ENCODE measurements at places on chromosomes 4 and X.

GRCh38 chr4:33086331-33086925 is 2366.3 kb downstream of the PCDH7 start:
- no peak for DNase-seq

- DNase-seq, result peak; percentile 88
Observed at GRCh38 chrX:47523297-47523696, 37.7 kb upstream of the ARAF start.

- DNase-seq, result no peak
Observed at GRCh38 chr4:178395798-178396197, 953.6 kb upstream of the AGA start.

DNA sequence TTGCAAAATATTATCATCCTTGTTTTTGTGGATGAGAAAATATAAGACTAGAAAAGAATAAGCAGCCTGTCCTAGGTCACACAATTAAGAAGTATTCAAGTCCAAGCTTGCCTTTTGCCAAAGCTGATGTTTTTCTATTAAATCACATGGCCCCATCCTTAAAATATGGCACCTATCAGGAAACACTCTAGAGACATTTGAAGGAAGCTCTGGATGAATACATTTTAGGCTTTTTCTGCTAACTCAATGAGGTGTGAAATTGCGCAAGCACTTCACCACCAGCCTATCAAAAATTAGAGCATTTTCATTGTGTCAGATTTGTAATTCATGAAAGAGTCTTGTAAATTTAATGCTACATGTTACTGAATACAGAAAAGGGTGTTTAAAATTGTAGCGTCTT is 251.1 kb upstream of the MAD2L1 start:
- DNase-seq, result no peak

GRCh38 chr4:139672732-139673131 is 7.1 kb downstream of the MGST2 start:
- no peak for DNase-seq

DNA sequence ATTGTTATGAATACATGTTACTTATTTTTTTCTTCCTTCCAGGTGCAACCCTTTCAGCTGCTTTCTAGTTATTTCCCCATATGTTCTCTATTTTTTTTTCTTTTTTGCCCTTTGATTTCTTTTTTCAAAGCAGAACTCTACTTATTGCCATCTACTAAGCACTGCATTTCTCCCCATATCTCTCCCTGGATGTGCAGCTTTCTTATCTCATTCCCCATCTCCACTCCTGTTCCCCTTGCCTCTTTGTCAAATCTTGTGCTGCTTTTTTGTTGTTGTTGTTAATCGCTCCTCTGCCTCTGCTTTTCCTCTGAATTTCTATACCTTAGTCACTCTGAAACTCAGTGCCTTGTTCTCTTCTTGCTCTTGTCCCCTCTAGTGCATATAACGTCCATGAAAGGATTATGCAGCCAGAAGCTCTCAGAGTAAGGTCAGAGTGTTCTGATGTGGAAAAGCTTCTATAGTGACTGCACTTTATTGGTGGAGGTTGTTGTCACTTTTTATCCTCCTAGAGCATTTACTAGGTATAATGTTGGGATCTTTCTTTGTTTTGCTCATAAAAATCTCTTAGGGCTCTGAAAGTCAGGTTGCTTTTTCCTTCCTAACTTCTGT is 51.1 kb upstream of the JADE1 start:
- DNase-seq, result no peak

GRCh38 chr4:36053930-36054329 is 190.4 kb downstream of the ARAP2 start:
- no peak for DNase-seq

DNA sequence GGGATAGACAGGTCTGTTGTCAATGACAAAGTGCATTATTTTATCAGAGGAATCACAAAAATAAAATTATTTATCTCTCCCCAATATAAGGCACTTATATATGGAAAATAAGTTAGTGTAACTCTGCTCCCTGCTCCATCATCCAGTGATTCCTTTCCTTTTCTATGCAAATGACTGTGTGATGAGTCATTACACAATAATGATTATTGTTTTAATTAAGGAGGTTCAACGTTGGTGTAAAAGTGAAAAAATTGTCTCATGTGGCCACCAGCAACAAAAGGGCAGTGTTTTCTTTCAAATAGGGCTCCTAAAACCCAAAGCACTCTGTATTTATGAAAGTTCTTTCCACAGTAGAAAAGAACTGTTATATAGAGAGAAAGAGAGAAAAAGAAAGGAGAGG is 16.7 kb downstream of the SLC7A11 start:
- DNase-seq, result no peak

DNA sequence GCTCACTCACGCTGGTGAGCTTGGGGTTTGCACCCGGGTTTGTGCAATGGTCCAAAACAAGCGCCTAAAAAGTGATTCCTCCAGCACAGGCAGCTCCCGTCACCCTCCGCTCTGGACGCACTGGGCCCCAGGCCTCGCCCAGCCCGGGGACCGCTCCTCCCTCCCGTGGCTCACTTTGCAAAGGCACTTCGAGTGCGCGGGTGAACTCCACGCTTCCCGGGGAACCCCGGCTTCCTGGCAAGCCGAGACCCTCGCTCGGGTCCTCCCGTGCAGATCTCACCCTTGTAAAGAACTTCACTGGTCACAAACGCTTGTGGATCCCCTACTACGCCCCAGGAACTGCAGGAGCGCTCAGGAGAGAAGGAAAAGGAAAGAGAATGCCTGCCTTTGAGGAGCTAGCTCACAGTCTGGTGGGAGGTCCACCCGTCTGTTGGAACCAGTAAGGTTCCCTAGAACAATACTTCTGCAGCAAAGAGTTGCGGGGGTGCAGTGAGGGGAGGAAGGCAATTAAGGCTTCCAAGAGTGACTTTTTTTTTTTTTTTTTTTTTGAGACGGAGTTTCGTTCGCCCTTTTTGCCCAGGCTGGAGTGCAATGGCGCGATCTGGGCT is at the start of gene CTPS2:
CTPS2 (minus strand) TSS at position 122 of the 608 bp plus-strand sequence. CDS start 9,767 bp downstream, outside the sequence.
- DNase-seq, result peak; percentile 74

DNA sequence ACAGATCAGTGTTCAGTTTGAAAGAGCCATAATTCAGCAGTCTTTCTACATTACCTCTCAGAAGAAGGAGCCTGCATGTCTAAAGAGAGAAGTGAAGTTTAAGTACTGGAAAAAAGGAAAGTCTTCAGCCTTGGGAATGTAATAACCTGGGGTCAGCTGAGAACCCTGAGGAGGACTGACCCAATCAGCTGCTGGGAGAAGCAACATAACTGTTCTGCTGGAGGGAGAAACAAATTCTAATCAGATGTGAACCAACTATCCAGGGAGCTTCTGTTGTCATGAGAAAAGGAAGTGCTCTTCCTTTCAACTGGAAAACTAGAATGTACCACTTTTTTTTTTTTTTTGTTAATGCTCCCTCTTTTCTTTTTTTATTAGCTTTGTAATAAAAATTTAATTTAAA is 64.5 kb upstream of the PDE5A start:
- DNase-seq, result no peak

GRCh38 chrX:130261296-130261893 is 7.3 kb downstream of the ZNF280C start:
- no peak for DNase-seq

DNA sequence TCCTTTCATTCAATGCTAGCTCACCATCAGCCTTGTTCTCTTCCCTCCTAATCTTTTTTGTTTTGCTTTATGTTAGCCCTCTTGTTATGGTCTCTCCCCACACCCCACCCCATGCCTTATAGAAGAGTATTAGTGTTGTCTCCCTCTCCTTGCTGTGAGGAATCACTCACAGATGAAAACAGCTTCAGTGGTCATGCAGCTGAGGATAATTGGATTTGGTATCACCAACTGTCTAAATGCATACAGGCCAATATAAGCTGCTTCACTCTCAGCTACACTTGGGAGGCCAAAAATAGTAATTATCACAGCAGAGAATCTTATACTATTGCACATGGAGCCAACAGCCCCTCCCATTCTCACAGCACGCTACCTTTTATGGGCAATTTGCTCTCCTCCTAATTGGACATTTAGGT is 494.6 kb upstream of the FAM241A start:
- DNase-seq, result no peak

- DNase-seq, result no peak
Observed at GRCh38 chr4:112546476-112546875, 30.5 kb upstream of the NEUROG2 start.

All from left forelimb (tissue), 1 donor.